ENCODE measurements at places on chromosomes 7 and 10. TPM values are rescaled to one million over a fixed set of nuclear protein-coding genes. Genes with fewer than 3 reads are reported as not detected.

GRCh38 chr10:104350127-104350635, 3.5 kb upstream of the CFAP58 start:
- H3K4me1 ChIP-seq: peaks cover 15% of the 10 kb centered on the region
- H3K36me3 ChIP-seq: no peaks in the 10 kb centered on the region
- no peak overlapping the region for H3K27ac ChIP-seq
- no peaks in the 10 kb centered on the region for H3K27me3 ChIP-seq

GRCh38 chr7:151951672-151952338, 4.4 kb upstream of the GALNTL5 start:
- no peak for DNase-seq
- no peaks in the 10 kb centered on the region for H3K4me1 ChIP-seq
- H3K27ac ChIP-seq: no peak overlapping the region
- H3K27me3 ChIP-seq: no peaks in the 10 kb centered on the region

- H3K36me3 ChIP-seq: peaks cover 42% of the 10 kb centered on the region
- H3K4me1 ChIP-seq: no peaks in the 10 kb centered on the region
- no peak overlapping the region for H3K27ac ChIP-seq
- no peak overlapping the region for H3K4me3 ChIP-seq
- no peaks in the 10 kb centered on the region for H3K27me3 ChIP-seq
Observed at GRCh38 chr7:102454468-102454867, 10.2 kb downstream of the ALKBH4 start.

DNA sequence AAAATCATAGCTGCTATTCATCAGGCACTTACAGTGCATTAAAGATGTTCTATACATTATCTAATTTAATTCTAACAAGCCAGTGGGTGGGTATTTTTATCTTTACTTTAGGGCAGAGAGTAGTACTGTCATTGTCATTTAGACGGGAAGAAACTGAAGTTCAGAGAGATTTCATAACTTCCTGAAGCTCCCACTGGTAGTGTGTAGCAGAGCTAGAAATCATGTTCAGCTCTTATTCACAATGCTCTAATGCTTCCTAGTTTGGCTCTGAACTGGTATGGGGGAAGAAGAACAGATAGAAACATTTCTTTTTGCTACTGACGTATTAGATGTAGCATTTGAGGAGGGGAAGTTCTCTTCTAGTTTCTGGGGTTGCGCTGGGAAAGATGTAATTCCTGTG, 116.7 kb downstream of the CYP26A1 start:
- H3K4me3 ChIP-seq: no peak overlapping the region
- no peaks in the 10 kb centered on the region for H3K36me3 ChIP-seq
- no peaks in the 10 kb centered on the region for H3K4me1 ChIP-seq
- no peak for DNase-seq
- H3K27ac ChIP-seq: no peak overlapping the region

DNA sequence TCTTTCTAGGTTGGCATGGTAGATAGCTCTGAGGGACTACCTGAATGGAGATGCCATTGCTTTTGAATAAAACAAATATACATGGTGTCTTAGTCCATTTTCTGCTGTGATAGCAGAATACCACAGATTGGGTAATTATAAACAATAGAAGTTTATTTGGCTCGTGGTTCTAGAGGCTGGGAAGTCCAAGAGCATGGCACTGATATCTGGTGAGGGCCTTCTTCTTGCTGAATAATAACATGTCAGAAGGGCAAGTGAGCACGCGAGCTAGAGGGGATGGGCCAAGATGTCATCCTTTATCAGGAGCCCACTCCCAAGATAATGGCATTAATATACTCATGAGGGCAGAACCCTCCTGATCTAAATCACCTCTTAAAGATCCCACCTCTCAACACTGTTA, 21.9 kb downstream of the SGPL1 start:
- H3K27ac ChIP-seq: no peak overlapping the region
- H3K4me3 ChIP-seq: no peak overlapping the region
- H3K27me3 ChIP-seq: no peaks in the 10 kb centered on the region
- no peaks in the 10 kb centered on the region for H3K36me3 ChIP-seq
- no peak for DNase-seq

- H3K27me3 ChIP-seq: no peaks in the 10 kb centered on the region
- no peak overlapping the region for H3K4me3 ChIP-seq
- no peak for DNase-seq
- H3K4me1 ChIP-seq: no peaks in the 10 kb centered on the region
- H3K27ac ChIP-seq: no peak overlapping the region
Observed at GRCh38 chr10:26881600-26882331, 21.0 kb upstream of the ABI1 start.

DNA sequence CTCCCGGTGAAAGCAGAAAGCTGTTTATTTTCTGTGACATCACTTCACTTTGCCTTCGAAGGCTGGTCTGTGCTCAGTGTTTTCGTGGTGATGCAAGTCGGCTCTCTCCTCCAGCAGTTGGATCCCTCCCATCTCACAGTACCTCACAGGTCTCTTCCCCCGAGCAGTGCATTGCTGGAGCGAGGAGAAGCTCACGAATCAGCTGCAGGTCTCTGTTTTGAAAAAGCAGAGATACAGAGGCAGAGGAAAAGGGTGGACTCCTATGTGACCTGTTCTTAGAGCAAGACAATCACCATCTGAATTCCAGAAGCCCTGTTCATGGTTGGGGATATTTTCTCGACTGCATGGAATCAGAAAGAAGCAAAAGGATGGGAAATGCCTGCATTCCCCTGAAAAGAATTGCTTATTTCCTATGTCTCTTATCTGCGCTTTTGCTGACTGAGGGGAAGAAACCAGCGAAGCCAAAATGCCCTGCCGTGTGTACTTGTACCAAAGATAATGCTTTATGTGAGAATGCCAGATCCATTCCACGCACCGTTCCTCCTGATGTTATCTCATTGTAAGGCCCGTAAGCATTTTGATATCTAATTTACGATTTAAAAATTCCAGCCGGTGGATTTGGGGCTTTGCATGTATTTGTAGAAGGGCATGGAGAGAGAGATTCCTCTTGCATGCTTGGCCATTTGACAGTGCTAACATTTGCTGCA, at the start of gene LGI1:
TSS of gene LGI1 (plus strand) at position 136 of the 707 bp plus-strand sequence. CDS start at position 345, 209 bp downstream.
- no peak within 1 kb of the TSS for H3K27ac ChIP-seq
- no peak for DNase-seq
- no peaks in the 10 kb centered on the region for H3K4me1 ChIP-seq
- H3K27me3 ChIP-seq: no peaks in the 10 kb centered on the region
- no peaks in the 10 kb centered on the region for H3K36me3 ChIP-seq

DNA sequence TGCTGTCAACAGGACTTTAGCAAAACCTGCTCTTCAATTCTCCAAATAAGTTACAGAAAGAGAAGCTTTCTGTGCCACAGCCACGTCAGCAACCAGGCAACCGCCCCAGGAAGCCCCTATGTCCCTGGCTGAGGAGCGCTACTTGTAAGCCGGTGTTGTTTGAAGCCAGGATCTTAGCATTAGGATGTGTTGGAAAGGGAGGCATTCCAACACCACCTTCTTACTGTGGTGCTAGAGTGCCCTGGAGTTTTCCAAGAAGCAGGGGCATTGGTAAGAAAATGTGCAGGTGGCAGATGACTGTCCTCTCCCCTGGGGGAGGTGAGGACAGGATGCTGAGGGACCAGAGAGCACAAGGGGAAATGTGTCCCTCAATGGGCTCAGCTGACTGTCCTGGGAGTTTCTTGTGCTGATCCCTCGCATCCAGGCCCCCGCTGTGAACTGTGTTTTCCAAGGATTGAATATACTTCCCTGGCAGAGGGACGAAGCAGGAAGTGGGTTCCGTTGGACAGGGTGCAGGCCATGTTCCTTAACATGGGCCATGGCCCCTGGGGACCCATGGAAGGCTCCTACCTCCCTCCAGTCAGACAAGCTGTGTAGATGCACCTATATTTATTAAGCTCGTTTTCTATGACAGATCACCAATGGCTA, 139.6 kb upstream of the GDF10 start:
- H3K27ac ChIP-seq: no peak overlapping the region
- H3K4me1 ChIP-seq: peaks cover 5% of the 10 kb centered on the region
- DNase-seq: no peak
- no peak overlapping the region for H3K4me3 ChIP-seq

DNA sequence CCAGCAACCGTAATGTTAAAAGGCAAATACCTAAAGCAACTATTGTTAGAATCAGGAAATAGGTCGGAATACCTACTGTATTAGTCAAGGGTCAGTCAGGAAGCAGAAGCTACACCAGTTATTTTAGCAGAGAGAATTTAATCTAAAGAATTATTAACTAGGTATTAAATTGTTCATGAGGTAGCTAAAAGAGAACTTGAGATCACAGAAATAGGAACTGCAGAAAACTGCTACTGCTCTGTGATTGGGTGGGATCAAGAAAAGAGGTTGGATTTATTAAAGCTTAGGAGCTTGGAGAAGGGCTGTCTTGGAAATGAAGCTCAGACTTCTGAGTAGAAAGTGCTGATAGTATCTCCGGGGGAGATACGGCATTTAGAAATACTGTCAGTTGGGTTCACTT, 20.0 kb upstream of the ZNF438 start:
- no peak overlapping the region for H3K4me3 ChIP-seq
- no peaks in the 10 kb centered on the region for H3K4me1 ChIP-seq
- H3K27me3 ChIP-seq: no peaks in the 10 kb centered on the region
- no peak overlapping the region for H3K27ac ChIP-seq

DNA sequence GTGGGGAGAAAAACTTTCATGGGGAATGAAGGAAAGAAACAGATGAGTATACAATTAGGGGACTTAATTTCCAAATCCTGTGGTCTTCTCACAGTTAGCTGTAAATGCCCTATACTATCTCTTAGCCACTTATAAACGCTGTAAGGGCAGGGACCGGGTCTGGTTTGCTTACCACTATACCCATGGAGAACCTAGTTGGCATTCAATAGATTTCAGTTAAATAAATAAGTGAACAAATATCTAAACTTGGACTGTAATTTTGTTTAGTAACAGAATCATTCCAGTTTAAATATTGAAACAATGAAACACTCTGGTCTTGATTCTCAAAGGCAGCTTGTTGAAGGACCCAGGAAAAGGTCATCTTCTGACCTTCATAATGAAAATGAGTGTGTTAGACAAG, 158.3 kb downstream of the PLXDC2 start:
- DNase-seq: no peak
- H3K27ac ChIP-seq: no peak overlapping the region
- H3K4me1 ChIP-seq: no peaks in the 10 kb centered on the region
- H3K4me3 ChIP-seq: no peak overlapping the region
- H3K36me3 ChIP-seq: no peaks in the 10 kb centered on the region

GRCh38 chr10:69902835-69903535, 101.3 kb downstream of the COL13A1 start:
- no peak overlapping the region for H3K4me3 ChIP-seq
- no peaks in the 10 kb centered on the region for H3K4me1 ChIP-seq
- H3K27ac ChIP-seq: no peak overlapping the region
- H3K36me3 ChIP-seq: no peaks in the 10 kb centered on the region

- H3K4me1 ChIP-seq: no peaks in the 10 kb centered on the region
- no peaks in the 10 kb centered on the region for H3K36me3 ChIP-seq
- no peak overlapping the region for H3K4me3 ChIP-seq
- H3K27me3 ChIP-seq: no peaks in the 10 kb centered on the region
Observed at GRCh38 chr10:1514681-1515080, 222.6 kb downstream of the ADARB2 start.

GRCh38 chr10:126122881-126123280, 226.5 kb downstream of the FANK1 start:
- H3K27me3 ChIP-seq: no peaks in the 10 kb centered on the region
- no peak overlapping the region for H3K4me3 ChIP-seq
- H3K27ac ChIP-seq: no peak overlapping the region

- no peaks in the 10 kb centered on the region for H3K36me3 ChIP-seq
- no peaks in the 10 kb centered on the region for H3K27me3 ChIP-seq
- H3K27ac ChIP-seq: no peak overlapping the region
- DNase-seq: no peak
- H3K4me3 ChIP-seq: no peak overlapping the region
Observed at GRCh38 chr10:34473174-34474008, 341.7 kb downstream of the PARD3 start.

- no peaks in the 10 kb centered on the region for H3K36me3 ChIP-seq
- no peaks in the 10 kb centered on the region for H3K4me1 ChIP-seq
- DNase-seq: no peak
- H3K27me3 ChIP-seq: no peaks in the 10 kb centered on the region
Observed at GRCh38 chr10:576130-576465, 113.4 kb downstream of the DIP2C start.

GRCh38 chr10:66505003-66505657, 420.7 kb upstream of the LRRTM3 start:
- no peak overlapping the region for H3K27ac ChIP-seq
- no peak for DNase-seq
- H3K27me3 ChIP-seq: no peaks in the 10 kb centered on the region
- no peak overlapping the region for H3K4me3 ChIP-seq
- H3K4me1 ChIP-seq: no peaks in the 10 kb centered on the region

DNA sequence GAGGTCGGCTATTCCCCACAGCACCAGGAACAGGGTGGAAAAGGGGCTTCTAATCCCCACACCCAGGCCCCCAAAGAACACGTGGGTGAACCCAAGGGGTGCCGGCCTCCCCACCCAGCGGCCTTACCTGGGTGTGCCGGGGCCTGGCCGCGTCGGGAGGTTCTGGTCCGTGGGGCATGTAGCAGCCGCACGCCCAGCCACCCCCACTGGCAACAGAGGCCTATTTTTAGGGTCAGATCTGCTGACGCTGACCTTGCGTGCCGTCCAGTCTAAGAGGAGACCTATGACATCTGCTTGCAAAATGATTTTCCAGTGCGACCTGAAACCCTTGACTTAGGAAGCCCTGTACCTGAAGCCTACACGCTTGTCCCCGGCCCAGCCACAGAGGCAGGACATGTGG, 38.0 kb upstream of the SAMD8 start:
- no peaks in the 10 kb centered on the region for H3K36me3 ChIP-seq
- H3K27ac ChIP-seq: no peak overlapping the region
- no peak for DNase-seq
- no peaks in the 10 kb centered on the region for H3K4me1 ChIP-seq
- no peak overlapping the region for H3K4me3 ChIP-seq

GRCh38 chr7:44801890-44802289, 5.4 kb downstream of the PPIA start:
- no peak overlapping the region for H3K4me3 ChIP-seq
- peaks cover 10% of the 10 kb centered on the region for H3K36me3 ChIP-seq
- no peaks in the 10 kb centered on the region for H3K27me3 ChIP-seq
- DNase-seq: no peak
- no peak overlapping the region for H3K27ac ChIP-seq

DNA sequence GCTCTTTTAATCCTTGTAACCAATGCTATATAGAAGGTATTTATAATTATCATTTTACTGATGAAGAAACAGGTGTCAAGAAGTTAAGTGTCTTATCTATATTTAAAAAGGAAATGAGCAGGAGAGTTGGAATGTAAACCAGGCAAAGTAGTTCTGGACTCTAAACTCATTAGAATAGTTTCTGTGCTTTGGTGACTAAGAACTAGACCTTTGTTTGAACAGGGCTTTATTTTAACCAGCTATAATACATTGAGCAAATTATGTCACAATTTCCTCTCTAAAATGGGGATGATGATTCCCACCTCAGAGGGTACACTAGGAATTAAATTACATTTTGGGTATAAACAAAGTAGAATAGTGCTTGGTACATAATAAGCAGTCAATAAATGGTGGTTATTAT, 236.0 kb downstream of the MAGI2 start:
- DNase-seq: no peak
- no peaks in the 10 kb centered on the region for H3K36me3 ChIP-seq
- no peak overlapping the region for H3K4me3 ChIP-seq
- H3K4me1 ChIP-seq: no peaks in the 10 kb centered on the region
- no peak overlapping the region for H3K27ac ChIP-seq

- no peaks in the 10 kb centered on the region for H3K27me3 ChIP-seq
- no peak overlapping the region for H3K27ac ChIP-seq
Observed at GRCh38 chr7:151292850-151293249, 44.4 kb upstream of the SMARCD3 start.

The DKK1 gene
- polyA plus RNA-seq: not detected

The KIF11 gene
- 0.52 TPM for polyA plus RNA-seq

The PNLIP gene
- polyA plus RNA-seq: not detected

The LRRN3 gene
- 169 TPM for polyA plus RNA-seq

The PKD1L1 gene
- 0.08 TPM for polyA plus RNA-seq

The CLDN3 gene
- polyA plus RNA-seq: not detected

The PNLIPRP1 gene
- not detected for polyA plus RNA-seq

The GJD4 gene
- polyA plus RNA-seq: not detected

The PTF1A gene
- polyA plus RNA-seq: not detected

All from naive thymus-derived CD4-positive, alpha-beta T cell (primary cell).